ENCODE measurements at places on chromosomes 11 and 22.

DNA sequence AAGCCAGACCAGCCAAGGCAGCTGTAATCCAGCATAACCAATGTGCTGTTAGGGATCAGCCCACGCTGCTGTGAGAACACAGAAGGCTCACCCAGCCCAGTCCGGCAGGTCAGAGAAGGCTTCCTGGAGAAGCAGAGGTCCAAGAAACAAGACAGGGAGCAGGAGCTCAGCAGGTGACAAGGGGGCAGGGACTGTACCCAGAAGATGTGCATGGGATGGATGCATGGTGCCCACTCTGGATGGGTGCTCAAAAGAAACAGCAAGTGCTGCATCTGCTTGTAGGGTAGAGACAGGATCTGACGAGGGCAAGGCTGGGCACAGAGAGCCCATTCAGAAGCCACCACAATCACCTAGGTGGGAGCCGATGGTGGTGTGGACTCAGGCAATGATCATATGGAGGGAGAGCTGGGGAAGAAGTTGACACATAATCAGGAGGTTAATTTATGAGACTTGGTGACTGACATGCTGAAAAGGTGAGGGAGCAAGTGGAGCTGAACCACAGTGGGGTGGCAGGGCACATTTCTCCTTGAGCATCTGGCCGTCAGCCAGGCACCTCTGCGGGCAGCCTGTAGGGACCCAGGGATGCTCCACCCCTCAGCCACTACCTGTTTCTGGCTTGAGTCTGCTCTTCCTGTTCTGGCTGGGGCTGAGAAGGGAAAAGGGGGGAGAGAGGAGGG, 102.3 kb upstream of the DRD2 start:
- DNase-seq: no peak

- DNase-seq: no peak
Observed at GRCh38 chr11:77698896-77699295, 61.3 kb upstream of the CLNS1A start.

GRCh38 chr22:29204455-29205183, 1.1 kb upstream of the EMID1 start:
- DNase-seq: no peak

- no peak for DNase-seq
Observed at GRCh38 chr11:111460856-111461255, 51.3 kb downstream of the BTG4 start.

DNA sequence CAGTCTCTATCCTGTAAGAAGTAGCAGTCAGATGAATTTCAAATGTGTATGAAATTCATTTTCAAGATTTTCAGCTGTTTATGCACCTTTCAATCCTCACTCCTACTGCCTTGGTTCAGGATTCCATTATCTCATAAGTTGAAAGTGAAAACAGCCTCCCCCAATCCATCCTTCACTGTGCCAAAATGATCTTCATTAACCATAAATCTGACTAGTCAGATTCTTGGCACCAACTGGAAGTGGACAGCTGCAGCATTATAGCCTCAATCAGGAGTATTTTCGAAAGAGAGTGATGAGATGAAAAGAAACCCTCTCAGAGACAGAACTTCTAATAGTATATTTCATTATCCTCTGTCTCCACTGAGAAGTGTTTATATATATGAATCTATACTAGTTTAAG, 365.3 kb upstream of the PDGFD start:
- no peak for DNase-seq

GRCh38 chr22:38504731-38505540, 1.2 kb downstream of the DDX17 start:
- peak; percentile 64 for DNase-seq

DNA sequence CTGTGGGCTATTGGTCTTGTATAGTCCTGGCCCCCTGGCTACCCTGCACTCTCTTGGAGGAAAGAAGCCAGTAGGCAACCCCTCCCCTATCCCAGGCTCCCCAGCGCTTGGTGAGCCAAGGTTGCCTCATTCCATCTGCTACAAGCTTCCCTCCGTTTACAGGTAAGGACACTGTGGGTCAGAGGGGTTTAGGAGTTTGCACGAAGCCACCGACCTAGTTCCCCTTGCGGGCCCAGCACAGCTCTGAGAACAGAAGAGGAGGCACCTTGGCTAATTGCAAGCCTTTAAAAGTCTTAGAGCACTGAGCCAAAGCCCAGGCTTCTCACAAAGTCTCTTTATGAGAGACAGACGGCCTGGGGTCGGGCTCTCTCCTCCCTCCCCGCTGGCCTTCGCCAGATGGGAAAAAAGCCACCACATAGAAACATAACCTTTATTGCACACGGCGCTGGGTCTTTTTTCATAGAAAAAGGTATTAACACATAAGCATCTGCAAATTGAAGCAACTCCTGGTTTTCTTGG, 99.8 kb downstream of the CEP164 start:
- no peak for DNase-seq

- DNase-seq: no peak
Observed at GRCh38 chr11:73308961-73309919, 1.2 kb downstream of the ARHGEF17 start.

GRCh38 chr11:5689551-5689983, at the start of gene TRIM22:
TSS of gene TRIM22 (plus strand) at chr11:5689790. CDS start at chr11:5696233, 6,443 bp downstream.
- peak; percentile 62 for DNase-seq

DNA sequence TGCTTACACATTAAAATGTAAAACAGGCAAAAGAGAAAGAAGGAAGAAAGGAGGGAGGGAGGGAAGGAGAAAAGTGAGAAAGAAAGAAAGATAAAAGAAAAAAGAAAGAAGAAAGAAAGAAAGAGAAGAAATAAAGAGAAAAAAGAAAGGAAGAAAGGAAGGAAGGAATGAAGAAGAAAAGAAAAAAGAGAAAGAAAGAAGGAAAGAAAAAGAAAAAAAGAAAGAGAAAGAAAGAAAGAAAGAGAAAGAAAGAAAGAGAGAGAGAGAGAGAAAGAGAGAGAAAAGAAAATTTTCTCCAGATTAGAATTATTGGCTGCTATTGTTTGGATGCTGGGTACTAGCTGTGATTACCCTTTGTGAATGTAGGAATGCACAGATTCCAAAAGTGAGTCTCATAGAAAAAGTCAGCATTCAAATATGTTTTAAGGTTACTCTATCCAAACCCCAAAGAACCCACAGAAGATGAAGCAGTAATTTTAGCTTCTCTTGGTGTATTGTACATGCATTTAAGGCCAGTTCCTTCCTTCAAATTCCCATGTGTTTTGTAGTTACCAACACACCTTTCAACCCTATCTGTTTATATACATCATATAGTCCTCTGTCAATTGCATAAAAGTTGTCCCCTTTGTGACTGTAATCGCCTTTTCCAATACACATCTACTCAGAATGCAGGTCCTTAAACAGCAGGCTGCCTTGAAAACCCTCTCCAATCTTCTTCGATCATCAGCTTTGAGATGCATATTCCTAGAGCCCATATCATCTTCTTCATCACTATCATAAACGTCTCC, 789 bp upstream of the FAM111A start:
- DNase-seq: no peak

DNA sequence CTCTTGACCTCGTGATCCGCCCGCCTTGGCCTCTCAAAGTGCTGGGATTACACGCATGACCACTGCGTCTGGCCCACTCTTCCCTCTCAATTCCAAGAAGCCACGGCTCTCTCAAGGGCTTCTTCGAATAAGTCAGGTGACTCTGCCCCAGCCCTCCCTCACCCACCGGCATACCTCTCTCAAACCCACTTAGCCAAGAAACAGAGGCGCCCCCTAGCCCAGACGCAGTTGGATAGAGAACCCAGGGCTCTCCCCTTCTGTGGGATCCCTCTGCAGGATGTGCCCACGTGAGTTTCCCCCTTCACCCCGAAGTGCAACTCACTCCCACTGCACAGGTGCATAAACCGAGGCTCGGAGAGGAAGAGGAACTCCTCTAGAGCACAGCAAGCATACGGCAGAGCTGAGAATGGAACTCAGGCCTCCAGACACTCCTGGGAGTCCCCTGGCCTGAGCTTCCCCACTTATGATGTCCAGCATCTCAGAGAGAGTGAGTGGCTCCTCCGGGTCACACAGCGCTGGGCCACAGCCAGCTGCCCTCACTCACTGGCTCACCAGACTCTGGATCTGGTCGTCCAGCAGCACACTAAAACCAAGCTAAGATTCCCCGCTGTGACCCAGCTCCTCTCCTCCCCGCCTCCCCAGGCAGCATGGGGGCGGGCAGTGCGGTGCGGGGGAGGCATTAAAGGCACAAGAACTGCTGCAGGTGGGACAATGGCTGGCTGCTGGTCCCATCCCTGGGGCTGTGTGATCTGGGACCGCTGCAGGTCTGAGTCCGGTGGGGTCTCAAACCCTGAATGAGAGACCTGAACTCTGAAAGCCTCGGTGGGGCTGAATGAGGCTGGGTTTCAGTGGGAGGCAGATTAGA, 16.8 kb upstream of the RGL4 start:
- DNase-seq: no peak

DNA sequence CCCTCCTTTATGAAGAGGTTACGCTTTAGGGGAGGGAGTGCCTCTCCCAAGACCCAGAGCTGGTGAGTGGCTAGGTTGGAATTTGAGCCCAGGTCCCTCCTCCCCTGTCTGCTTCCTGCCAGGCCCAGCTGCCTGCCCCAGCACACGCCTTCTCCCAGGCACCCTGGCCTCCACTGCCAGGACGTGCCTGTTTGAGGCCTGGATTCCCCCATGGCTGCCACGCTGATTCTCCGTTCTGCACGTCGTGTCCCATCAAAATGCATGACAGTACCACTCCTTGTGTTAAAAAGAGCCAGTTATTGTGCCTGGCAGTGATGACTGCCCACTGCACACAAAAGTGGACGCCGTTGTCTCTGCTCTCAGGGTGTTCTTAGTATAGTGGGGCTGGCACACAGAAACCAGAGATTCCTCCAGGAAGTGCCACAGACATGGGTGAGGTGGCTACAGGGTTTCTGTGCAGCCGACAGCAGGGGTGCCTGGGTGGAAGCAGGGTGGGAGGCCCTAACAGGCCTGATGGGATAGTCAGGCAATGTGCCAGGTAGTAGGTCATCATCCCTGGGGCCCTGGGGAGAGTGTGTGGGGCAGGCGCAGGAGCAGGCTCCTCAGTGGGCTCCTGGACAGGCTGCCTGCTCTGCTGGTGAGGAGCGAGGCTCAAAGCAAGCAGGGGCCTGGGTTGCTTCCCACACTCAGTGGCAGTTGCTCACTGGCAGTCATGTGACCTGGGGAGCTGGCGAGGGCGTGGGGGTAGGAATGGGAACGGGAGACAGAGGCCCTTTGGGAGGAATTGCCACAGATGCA, 24.2 kb downstream of the MED15 start:
- no peak for DNase-seq

- DNase-seq: no peak
Observed at GRCh38 chr11:134266841-134267251, 9.3 kb upstream of the GLB1L3 start.

DNA sequence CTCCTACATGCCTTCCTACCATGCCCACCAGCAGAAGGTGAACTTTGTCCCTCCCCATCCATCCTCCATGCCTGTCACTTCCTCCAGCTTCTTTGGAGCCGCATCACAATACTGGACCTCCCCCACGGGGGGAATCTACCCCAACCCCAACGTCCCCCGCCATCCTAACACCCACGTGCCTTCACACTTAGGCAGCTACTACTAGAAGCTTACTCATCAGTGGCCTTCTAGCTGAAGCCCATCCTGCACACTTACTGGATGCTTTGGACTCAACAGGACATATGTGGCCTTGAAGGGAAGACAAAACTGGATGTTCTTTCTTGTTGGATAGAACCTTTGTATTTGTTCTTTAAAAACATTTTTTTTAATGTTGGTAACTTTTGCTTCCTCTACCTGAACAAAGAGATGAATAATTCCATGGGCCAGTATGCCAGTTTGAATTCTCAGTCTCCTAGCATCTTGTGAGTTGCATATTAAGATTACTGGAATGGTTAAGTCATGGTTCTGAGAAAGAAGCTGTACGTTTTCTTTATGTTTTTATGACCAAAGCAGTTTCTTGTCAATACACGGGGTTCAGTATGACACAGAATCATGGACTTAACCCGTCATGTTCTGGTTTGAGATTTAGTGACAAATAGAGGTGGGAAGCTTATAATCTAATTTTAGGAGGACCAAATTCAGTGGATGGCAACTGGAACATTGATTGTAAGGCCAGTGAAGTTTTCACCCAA, 56.1 kb downstream of the KCNJ1 start:
- DNase-seq: no peak

DNA sequence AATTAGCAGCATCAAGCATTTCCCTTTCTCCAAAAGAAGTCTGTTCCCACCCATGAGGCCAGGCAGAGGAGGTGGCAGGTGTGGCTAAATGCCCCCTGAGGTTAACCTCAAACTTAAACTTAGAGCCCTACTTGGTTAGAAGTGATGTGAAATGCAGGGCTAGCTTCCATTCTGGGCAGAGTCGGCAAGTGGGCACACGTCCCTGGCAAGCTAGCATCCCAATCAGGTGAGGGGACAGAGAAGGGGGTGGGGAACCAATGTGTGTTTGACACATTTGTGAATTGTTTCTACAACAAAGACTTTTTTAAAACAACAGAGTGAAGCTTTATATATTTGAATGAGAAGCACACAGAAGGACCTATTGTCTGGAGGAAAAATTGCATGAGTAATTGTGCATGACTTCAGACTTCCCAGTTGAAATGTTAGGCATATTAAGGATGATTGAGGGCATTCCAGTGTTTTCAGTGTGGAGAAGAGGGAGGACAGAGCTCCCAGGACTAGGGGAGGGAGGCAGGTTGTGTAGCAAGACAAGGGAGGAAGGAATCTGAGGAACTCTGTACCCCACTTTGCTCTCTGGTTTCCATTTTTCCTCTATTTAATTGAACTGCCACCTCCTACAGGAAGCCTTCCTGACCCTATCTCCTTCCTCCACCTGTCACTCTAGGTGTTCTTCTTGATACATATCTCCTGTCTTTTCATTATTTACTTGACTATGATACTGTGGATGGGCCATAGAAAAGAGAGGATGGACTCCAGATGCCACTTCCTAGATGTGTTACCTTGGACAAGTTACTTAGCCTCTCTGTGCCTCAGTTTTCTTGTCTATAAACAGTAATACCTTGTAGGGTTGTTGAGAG, 83.3 kb upstream of the PICALM start:
- no peak for DNase-seq

DNA sequence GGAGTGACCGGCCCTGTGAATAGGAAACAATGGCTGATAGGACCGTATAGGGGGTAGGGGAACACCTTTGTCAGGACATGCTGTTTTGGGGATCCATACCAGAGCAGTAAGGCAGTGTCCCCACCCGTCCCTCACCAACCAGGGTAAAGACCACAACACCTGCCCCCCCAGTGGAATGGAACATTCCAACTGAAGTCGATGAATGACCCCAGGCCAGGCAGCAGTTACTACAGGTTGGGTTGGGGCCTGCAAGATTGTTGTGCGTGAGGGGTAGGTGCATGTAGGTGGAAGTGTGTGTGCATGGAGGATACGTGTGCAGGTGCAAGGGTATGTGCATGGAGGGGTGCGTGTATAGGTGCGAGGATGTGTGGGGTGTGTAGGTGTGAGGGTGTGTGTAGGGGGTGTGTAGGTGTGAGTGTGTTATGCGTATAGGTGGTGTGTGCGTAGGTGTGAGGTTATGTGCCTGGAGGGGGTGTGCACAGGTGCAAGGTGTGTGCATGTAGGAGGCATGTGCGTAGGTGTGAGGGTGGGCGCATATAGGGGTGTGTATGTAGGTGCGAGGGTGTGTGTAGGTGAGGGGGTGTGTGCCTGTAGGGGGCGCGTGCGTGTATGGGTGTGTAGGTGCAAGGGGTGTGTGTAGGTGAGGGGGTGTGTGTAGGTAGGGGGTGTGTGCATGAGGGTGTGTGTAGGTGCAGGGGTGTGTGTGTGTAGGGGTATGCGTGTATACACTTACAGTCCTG, 32.9 kb downstream of the PISD start:
- DNase-seq: no peak

- DNase-seq: peak; percentile 53
Observed at GRCh38 chr11:9565822-9566560, 7.5 kb upstream of the WEE1 start.
